ENCODE measurements at places on chromosomes 4 and X.

DNA sequence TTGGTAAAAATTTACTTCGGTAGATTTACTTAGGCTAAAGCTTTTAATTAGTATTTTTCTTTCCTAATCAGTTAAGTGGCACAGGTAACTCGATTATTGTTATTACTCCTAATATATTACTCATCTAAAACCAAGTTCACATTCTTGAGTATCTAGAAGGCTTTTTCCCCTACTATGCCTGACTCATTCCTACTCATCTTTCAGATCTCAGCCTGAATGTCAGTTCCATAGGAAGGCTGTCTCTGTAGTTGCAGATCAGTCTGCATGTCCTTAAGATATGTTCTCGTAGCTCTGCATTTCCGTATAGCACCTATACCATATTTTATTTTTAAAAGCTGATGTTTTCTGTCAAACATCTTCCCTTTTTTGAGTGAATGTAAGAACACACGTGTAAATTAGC is 5.9 kb upstream of the FAM184B start:
- no peak for DNase-seq

DNA sequence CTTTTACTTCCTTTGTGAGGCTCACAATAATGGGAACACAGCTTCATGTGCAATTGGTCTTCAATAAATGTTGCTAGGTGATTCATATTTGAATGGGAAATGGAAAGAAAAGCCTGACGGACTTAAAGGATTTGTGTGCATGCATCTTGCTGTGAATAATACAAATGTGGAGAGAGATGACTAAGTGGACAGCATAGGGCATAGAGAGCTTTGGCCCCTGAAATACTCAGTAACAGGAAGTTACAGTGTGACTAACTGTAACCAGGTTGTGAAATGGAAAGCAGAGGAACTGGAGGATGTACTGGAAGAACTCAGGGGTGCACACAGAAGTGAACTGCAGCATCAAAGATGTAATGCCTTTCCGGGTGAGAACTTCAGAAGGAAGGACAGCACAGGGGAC is 206.7 kb downstream of the MGST2 start:
- DNase-seq, result no peak

GRCh38 chr4:169070071-169070894 is 60.2 kb upstream of the CBR4 start:
- DNase-seq, result peak; percentile 75

DNA sequence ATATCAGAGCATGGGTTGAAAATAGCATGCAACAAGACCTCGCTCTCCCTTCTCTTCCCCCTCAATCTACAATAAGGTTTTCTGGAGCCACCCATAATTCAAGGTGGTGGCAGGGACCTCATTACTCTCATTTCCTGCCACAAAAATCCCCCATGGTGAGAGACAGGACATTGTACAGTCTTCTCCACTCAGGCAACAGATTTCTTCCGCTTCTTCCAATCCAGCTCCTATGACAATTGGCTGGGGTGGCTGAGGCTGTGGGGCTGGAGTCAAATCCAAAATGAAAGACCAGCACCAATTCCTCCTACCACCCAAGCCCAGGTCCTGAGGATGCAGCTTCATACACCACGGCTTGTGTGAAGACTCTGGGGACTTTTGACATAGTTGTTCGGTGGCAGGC is 40.3 kb upstream of the NKRF start:
- no peak for DNase-seq

DNA sequence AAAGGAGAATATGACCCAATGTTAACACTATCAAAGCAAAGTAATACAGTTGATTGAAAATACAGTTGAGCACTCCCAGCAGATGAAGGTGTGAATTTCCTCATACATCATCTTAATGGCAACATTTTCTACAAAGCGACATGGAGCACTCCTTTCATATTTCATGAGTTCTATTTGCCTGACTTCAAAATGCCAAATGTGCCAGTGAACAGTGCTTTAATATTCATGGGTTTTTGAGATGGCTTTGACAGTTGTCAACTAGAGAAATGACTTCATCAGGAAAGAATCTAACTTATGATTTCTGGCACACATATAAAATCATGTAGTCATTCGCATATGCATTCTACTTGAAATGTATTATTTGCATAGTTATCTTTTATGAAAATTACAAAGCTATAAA is 222.4 kb downstream of the GALNTL6 start:
- no peak for DNase-seq

- DNase-seq, result no peak
Observed at GRCh38 chr4:6674500-6675149, 19.1 kb upstream of the S100P start.

GRCh38 chrX:12319003-12319519 is 180.8 kb downstream of the FRMPD4 start:
- no peak for DNase-seq

GRCh38 chr4:72397314-72397713 is 171.7 kb downstream of the ADAMTS3 start:
- DNase-seq, result no peak

DNA sequence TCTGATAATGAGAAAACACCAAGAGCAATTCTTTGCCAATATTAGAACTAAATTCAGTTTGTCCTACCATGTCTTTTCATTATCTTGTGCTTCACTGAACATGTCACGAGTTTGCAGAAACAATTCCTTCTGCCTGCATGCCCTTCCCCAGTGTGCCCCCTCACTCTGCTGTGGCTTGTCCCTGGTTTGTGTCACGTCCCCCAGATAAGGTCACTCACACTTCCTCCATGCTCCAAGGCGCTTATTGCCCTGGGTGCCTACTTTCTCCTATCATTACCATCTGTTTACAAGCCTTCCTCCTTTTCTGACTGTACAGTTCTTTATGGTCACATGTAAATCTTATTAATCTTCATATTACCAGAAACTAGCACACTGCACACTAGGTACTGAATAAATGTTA is 394.1 kb downstream of the KCNIP4 start:
- no peak for DNase-seq

GRCh38 chr4:76212851-76213414 is 691 bp downstream of the SCARB2 start:
- DNase-seq, result no peak

- DNase-seq, result no peak
Observed at GRCh38 chrX:114500622-114501021, 83.3 kb upstream of the HTR2C start.

DNA sequence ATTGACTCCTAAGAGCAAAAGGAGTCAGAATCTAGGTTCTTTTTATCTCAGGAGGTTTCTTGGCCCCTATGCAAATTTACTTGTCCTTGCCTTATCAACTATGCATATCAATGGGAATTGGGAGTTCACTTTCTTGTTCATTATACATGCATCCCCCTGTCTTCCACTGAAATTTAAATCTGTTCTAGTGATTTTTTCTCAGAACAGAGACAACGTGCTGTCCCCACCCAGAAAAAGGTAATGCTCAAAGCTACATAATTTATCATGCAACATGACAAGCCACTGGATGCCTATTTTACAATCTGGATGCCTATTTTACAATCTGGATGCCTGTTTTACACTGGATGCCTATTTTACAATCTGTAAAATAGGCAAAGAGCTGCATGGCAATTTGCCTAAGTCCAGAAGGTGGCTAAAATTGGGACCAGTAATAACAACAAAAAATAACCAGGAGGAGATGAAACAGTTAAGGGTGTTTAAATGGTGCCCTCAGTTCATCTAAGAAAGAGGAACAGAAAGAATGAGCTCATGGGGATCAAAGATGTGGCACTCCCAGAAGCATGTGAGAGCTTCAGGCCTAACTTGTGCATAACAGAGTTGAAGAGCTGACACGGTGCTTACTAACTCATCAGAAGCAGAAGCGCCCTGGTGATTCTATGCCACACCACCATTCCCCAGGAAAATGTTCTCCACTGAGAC is 537.8 kb upstream of the BOD1L1 start:
- no peak for DNase-seq

GRCh38 chr4:143743591-143743990 is 43.1 kb upstream of the FREM3 start:
- DNase-seq, result no peak

- no peak for DNase-seq
Observed at GRCh38 chr4:128379860-128380259, 92.2 kb upstream of the PGRMC2 start.

DNA sequence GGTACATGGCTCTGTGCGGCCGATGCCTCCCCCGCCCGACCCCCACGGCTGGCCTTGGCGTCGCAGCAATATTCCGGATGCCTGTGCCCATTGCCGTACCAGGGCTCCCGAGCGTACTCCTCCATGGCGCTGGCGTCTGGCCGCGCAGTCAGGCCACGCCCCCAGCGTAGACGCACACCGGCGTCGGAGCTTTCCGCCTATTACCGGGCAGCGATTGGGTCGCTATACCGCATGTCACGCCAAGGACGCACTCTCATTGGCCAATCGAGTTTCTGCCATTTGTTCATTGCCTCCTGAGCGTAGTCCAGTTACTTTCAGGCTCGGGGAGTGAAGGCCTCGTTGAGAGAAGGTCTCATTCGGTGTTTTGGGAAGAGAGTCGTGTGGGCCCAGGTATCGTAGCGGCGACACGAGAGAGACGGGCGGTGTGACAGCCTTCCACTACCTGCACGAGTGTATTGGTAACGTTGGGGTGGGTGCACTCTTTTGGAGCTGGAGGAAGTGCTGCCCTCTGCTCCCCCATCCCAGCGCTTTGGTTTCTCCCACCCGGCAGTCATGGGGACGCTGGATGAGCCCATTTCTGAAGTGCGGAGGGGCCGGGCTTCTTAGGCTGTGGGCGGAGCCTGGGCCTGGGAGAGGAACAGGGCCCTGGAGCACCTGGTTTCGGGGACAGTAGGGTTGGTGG is at the start of the genes PQBP1 and TIMM17B:
Gene PQBP1, plus strand, starts transcription at position 306 of the 682 bp plus-strand sequence. CDS start 580 bp downstream, outside the sequence.
Gene TIMM17B, minus strand, starts transcription at position 144 of the 682 bp plus-strand sequence. Its CDS starts 19 bp downstream, at position 125.
- DNase-seq, result peak; percentile 79

DNA sequence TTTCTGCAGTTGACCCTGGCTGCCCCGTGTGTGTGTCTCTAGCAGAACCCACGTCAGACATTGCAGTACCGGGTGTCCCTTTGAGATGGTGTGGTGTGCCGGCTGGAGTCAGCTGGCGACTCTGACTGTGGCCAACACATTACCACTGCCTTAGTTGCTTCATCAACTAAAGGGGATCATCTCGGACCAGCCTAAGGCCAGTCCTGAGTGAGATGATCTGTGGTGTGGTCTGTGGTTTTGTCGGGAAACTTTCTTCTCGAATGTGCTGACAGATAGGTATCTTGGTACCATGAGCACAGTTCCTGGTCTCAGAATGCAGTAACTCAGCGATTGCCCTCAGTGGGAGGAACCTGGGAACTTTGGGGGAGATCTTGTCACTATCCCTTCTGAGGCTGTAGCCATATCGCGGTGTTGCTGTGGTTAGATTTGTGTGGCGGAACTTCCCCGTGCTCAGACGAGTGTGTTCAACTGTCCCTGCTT is 15.8 kb downstream of the TBC1D14 start:
- DNase-seq, result no peak

GRCh38 chr4:40502934-40503333 is 126.7 kb downstream of the RBM47 start:
- no peak for DNase-seq

DNA sequence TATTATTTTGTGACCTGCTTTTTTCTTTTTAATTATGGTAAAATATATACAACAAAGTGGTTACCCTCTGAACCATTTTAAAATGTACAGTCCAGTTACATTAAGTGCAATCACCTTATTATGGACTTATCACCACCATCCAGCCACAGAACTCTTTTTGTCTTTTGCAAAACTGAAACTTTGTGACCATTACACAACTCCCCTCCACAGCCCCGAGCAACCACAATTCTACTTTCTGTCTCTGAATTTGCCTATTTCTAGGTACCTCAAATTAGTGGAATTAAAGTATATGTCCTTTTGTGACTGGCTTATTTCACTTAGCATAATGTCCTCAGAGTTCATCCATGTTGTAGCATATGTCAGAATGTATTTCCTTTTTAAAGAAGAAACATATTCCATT is 39.3 kb upstream of the WWC2 start:
- DNase-seq, result no peak

- DNase-seq, result no peak
Observed at GRCh38 chrX:154334496-154334895, 38.9 kb downstream of the TKTL1 start.

DNA sequence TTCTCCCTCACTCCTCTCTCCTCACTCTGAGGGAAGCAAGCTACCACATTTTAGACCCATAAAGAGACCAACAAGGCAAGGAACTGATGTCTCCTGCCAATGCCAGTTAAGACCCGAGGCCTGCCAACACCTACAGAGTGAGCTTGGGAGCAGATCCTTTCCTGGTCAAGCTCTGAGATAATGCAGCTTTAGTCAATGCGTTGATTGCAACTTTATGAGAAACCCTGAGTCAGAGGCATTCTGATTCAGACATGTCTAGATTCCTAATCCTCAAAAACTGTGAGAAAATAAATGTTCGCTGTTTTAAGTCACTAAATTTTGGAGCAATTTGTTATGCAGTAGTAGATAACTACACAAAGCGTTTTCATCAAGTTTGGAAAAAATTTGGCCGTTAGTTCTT is 115.5 kb downstream of the JADE1 start:
- no peak for DNase-seq

GRCh38 chrX:123859409-123859845 is 426 bp upstream of the XIAP start:
- DNase-seq, result no peak

DNA sequence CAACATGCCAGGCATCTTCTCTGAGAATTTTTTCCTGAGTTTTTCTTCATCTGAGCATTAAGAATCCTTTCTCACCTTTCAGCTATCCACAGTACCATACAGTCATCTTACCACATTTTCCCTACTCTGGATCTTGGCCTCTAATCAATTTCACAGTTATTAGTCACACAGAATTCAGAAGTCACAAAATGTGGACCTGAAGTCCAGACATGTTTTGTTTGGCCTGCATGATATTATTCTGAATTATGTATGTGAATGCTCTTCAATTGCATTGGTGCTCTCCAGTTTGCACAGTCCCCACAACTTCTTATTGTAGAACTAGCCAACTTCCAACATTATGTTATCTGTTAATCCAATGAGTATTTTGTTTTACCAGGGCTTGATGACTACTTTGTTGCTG is 102.3 kb upstream of the GRIA3 start:
- DNase-seq, result no peak

GRCh38 chrX:5681159-5681558 is 547.5 kb downstream of the NLGN4X start:
- no peak for DNase-seq

DNA sequence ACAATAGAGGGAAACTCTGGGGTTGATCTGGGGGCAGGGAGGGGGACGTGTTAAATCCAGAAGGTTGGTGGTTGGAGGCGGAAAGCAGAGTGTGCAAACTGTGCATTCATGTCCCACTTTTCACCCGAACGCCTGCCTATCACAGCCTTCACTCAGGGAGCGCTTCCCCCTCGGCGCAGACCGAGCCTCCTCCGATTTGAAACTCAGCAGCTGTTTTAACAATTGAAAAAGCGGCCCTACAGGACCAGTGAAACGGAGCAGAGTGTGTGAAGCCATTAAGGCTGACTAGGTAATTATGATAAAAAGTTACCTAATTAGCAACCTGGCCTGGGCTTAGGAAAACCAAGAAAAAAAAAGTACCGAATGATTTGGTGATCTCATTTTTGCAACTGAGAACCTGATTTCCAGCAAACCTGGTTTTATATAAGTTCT is 685 bp upstream of the NDNF start:
- no peak for DNase-seq

DNA sequence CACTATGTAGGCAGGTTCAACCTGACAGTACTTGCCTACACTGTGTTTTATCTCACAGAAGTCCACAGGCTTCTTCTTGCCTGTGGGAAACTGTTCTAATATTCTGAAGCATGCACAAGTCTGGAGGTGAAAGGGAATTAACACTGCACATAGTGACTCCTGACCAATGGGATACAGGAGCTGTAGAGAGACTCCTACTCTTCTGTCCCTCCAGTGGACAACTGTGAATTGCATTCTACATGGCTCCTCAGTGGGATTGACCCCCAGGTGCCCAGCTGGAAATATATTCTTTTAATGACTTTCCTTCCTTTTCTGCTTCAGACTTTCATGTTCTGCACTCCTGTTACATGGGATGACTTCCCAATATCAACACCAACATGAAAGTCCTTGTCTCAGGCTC is 8.2 kb upstream of the YIPF6 start:
- no peak for DNase-seq
